ENCODE measurements at places on chromosomes 1 and 21.

DNA sequence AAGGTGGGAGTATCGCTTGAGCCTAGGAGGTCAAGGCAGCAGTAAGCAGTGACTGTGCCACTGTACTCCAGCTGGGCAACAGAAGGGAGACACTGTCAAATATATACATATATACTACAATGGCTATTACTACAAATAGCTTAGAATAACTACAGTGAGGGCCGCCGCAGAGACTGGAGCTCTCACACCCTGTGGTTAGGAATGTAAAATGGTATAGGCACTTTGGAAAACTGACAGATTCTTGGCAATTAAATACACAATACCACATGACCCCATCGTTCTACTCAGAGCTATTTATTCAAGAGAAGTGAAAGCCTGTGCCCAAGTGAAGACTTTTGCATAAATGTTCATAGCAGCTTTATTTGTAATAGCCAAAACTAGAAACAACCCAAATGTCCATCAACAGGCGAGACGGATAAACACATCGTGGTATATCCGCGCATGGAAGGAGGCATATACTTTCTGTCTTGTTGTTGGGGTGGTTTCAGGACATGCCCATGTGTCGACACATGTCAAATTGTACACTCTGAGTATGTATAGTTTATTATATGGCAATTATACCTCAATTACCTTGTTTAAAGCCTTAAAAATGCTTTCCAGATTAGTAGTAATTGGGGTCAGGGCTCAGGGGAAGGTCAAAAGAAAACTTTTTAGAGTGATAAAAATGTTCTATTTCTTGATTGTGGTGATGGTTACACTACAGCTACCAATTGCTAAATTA is 123.4 kb downstream of the RIPK4 start:
- DNase-seq, result no peak

GRCh38 chr1:185674201-185674600 is 60.0 kb upstream of the HMCN1 start:
- DNase-seq, result no peak

- DNase-seq, result no peak
These were observed 62.3 kb downstream of the GRIK3 start for GRCh38 chr1:36971852-36972618.

- no peak for DNase-seq
These were observed 239.3 kb downstream of the ASTN1 start for GRCh38 chr1:176925223-176925622.

DNA sequence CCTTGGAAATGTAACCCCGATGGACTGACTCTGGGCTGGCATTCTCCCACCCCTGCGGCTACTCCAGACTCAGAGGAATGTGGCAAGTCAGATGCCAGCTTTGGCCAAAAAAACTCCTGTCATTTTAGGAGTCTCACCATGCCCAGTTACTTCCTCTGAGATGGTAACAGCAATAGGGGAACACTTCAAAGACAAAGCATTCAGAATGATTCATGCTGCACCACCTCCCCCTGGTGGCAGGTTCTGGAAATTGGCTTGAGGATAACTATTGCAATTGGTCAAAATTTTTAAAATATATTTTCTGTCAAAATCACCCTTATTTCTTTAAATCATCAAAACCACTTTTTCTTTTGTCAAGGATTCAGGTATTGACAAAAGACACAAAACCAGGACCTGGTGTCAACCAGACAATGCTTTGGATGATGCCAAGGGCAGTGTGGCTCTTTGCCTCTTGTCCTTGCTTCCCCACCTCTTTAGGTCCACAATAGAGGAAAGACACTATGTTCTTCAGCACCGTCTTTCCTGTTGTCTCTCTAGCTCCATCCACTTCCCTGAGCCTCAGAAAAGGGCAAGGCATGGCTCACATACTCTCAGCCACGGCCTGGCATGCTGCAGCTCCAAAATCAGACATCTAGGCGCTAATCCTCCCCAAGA is 9.9 kb upstream of the CDCA8 start:
- peak; percentile 69 for DNase-seq

- DNase-seq, result no peak
These were observed 66.6 kb downstream of the BCAR3 start for GRCh38 chr1:93614986-93615581.

DNA sequence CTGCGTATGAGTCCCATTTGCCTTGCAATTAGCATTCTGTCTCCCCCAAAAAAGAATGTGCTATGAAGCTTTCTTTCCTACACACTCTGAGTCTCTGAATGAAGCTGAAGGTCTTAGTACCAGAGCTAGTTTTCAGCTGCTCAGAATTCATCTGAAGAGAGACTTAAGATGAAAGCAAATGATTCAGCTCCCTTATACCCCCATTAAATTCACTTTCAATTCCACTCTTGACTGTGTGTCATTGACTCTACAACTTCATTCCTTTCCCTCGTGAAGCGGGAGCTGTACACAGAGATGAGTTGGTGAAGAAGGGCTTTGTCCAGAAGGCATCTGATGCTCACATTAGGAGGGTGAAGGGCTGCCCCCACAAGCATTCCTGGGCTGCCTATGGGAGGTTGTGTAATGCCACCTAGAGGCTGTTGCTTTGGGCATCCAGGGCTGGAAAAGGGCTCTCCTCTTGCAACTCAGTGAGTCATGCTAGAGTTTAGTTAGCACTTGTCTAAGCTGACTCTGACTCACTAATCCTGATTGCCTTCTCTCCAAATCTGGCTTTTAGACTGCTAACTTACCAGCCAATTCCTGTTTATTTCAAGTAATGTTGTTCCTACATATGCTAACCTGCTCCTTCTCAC is 1.8 kb downstream of the SPRR1B start:
- no peak for DNase-seq

- DNase-seq, result no peak
These were observed 51.0 kb downstream of the CASQ2 start for GRCh38 chr1:115717541-115717940.

- DNase-seq, result no peak
These were observed 30.5 kb upstream of the AHCYL1 start for GRCh38 chr1:109954041-109954512.

GRCh38 chr1:3551290-3551678 is 60.0 kb downstream of the MEGF6 start:
- DNase-seq, result no peak

GRCh38 chr1:63269571-63269970 is 52.8 kb upstream of the FOXD3 start:
- no peak for DNase-seq

- no peak for DNase-seq
These were observed 75.1 kb downstream of the UCHL5 start for GRCh38 chr1:192984080-192984479.

DNA sequence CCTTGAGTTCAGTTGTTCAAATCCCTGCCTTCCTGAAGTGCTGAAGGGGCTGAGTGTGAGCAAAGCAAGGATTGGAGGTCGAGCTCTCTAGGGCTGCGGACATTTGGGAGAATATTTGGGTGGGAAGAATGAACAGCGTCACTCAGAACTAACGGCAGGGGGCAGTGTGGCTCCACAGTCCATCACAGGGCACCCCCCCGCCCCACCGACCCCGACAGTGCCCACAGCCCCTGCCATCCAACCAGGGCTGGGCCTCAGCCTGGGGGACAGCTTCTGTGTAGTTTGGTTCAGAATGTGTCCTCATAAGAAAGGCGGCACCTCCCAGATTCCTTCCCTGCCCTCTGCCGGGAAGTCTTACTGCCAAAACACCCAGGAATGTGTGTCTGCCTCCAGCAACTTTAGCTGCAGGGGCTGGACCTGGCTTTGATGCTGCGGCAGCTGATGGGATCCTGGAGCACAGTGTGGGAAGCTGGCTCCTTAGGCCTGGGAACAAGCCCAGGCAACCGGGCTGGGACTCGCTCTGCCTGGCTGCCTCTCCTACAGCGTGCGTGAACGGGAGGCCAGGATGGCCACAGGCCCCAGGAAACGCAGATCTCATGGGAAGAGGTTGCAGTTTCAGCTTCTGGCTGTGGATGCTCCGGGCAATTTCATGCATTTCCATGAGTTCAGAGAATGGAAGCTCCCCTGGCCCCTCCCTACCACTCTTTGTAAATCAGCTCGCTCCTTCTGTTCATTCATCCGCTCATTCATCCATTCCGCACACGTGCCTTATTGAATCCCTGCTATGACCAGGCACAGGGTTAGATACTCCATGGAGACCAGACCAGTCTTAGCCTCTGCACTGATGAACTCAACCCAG is 104.9 kb upstream of the TMPRSS2 start:
- no peak for DNase-seq

DNA sequence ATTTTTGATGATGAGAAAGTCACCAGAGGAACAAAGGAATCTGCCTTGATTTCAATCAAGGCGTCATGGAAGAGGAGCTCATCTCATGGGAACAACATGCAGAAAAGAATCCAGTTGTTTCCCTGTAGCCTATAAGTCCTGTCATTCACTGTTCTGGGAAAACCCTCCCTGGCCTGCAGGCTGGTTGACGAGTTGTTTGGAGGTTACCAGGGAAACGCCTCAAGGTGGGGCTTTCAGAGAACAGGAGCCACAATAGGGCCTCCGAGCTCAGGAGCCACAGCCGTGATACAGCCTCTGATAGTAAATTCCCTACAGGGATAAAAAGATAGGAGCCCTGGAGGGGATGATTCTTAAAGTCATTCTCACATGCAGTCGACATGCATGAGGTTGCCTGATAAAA is 135.2 kb downstream of the PSMG1 start:
- DNase-seq, result no peak

- DNase-seq, result no peak
These were observed 60.5 kb downstream of the TBX15 start for GRCh38 chr1:118927427-118928187.

GRCh38 chr1:117600325-117600943 is 5.4 kb upstream of the TENT5C start:
- no peak for DNase-seq

DNA sequence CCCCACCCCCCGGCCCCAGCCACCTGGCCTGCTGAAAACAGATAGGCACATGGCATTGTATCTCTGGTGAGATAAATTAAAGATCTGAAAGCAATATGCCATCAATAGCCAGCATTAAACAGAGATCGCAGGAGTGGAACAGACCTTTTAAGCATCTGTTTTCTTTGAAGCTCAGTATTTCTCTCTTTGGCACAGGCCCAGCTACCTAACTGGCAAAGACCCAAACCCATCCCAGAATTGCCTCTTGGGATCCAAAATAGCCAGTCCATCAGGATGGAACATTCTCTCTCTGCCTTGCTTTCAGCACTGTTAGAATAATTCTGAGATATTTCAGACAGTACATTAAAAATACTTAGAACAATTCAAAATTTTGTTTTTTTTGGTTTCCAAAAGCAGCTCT is 46.0 kb downstream of the KCNJ6 start:
- no peak for DNase-seq

DNA sequence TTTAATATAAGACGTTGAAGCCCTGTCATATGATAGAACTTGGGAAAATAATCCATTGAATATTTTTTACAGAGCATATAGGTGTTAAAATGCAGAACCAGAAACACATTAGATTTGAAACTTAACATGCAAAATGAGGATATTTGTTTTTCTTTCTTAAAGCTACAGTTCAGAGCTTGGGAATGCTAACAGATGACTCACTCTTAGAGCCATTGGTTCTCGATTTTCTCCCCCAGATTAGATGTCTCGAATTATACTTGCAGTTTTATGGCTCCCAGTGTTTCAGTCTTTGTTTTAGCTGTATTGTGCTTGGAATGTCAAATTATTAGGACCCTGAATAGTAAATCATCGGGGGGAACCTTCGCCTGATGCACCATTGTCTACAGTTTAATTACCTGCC is 575.7 kb upstream of the ZP4 start:
- DNase-seq, result no peak

GRCh38 chr1:53367503-53368313 is 39.8 kb upstream of the LRP8 start:
- no peak for DNase-seq

- no peak for DNase-seq
These were observed at the start of gene TINAGL1 for GRCh38 chr1:31576201-31576669. TSS of gene TINAGL1 (plus strand) at chr1:31576515. CDS start at chr1:31577149, 634 bp downstream.

- DNase-seq, result no peak
These were observed 166.3 kb downstream of the DUSP10 start for GRCh38 chr1:221575605-221576004.

DNA sequence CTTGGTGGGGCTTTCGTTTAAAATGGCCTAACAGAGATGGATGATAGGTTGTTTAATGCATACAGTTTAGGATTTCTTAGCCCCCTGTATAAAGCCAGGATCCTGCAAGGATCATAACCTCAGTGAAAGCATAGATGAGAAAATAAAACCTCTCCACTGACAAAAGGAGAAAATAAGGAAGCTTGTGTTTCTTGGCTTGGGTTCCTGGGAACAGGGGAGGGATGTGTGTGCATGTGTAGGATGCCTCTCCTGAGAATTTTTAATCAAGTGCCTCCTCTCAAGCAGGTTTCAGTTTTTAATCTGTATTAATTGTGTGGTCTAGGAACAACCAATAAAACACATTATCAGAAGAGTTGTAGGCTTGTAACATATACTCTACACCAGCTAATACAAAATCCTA is 26.1 kb downstream of the PRKACB start:
- DNase-seq, result no peak

GRCh38 chr1:67348586-67349252 is 41.0 kb downstream of the IL12RB2 start:
- DNase-seq, result no peak

DNA sequence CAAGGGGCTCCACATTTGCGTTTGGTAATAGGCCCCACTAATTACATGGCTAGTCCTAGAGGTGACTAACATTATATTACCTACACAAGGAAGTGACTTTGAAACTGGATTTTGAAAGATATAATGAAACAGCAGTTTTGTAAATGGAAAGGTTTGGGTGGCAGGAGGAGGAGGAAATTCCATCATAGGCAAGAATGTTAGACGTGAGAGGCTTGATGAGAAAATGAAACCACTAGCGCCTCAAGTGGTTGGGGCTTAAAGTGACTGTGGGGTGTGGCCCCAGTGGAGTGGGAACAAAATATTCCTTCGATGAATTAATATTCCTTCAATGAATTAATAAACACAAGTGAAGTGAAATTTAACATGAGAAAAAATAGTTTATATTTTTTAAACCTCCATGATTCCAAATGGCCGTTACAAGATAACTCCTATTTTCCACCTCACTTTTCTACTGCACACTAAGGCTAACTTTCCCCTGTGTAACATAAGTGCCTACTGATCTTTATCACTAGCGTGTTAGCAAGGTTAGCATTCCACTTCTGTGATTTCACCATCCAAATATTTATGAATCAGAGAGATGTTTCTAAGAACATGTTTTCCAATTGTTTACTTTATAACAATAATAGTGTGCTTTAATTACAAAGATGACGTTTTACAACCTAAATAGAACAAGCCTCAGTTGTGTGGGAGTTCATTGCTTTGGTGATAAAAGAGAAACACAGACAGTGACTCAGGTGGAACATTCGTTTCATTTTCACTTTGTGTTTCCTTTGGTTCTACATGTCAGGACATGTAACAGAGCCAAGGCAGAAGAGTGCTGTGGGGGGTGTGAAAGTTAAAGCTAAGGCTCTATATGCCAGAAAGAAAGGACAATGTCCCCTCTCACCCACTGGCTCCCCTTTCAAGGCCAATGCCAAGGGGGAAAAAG is 12.5 kb upstream of the ATF3 start:
- no peak for DNase-seq
